Thoracic aorta (tissue), 2 donors: ENCODE measurements at places on chromosomes 6 and 20.

- no peak for DNase-seq
These were observed 13.7 kb downstream of the PHF3 start for GRCh38 chr6:63649269-63649668.

- DNase-seq: no peak
These were observed 46.3 kb downstream of the UNC5CL start for GRCh38 chr6:40992746-40993145.

- DNase-seq: no peak
These were observed at the start of gene SLC13A3 for GRCh38 chr20:46651091-46651962. TSS of gene SLC13A3 (minus strand) at chr20:46651459. CDS start at chr20:46651421, 38 bp downstream.

GRCh38 chr6:73719046-73719445 lies 23.0 kb downstream of the CD109 start:
- no peak for DNase-seq

GRCh38 chr20:9739991-9740390 lies 98.9 kb downstream of the PAK5 start:
- no peak for DNase-seq

DNA sequence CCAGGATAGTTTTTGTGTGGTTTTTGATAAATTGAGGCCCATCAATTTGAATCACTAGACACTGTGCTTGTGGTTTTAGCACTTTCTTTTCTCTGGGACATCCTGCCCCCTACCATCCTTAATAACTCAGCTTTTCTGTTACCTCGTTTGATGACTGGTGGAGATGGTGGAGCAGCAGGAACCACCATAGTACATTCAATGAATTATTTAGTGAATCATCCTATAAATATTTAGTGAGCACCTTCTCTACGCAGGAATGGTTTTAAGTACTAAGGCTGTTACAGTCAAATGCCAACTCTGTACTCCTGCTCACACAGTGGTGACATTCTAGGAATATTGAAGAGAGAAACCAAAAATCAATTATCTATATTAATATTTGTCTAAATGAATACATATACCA lies 585.2 kb downstream of the HAO1 start:
- no peak for DNase-seq

GRCh38 chr6:53014063-53014462 lies 19.0 kb upstream of the GSTA4 start:
- DNase-seq: no peak

- DNase-seq: no peak
These were observed 168.4 kb downstream of the OR2B2 start for GRCh38 chr6:27743787-27744186.

DNA sequence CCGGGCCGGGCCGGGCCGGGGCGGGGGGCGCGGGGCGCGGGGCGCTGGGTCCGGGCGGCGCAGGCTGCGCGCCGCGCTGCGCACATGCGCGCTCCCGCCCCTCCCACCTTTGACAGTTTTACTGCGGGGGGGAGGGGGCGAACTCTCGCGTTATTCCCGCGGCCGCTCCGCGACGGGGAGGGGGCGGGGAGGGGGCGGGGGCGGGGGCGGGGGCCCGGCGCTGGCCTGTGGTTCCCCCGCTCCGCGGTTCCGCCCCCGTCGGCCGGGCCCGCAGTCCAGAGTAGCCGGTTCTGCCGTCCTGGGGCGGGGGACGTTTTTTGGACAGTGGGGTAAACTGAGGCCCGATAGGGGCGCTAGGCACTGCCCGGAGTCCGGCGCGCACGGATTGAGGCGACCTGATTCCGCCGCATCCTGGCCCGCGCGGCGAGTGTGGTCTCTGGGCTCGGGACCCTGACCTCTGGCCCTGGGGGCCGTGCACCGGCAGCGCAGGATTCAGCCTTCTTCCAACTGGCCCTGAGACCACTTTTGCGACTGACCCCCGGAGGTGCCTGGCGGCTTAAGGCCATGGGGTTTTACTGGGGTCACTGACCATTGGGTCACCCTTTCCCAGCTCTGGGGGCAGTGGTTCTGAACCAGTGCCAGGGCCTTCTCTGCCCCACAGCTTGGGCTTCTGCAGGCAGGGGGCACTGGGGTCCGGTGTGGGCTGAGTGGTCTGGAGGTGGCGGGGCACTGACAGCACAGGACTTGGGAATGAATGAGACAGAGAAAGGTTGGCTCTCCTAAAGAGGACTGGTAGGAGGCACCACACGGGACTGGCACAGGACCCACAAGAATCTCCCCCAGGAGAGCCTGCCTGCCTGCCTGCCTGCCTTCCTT lies at the start of gene ZNF512B:
Gene ZNF512B (minus strand): TSS at position 93 of the 876 bp plus-strand sequence. CDS start 1,980 bp downstream, outside the sequence.
- no peak for DNase-seq

DNA sequence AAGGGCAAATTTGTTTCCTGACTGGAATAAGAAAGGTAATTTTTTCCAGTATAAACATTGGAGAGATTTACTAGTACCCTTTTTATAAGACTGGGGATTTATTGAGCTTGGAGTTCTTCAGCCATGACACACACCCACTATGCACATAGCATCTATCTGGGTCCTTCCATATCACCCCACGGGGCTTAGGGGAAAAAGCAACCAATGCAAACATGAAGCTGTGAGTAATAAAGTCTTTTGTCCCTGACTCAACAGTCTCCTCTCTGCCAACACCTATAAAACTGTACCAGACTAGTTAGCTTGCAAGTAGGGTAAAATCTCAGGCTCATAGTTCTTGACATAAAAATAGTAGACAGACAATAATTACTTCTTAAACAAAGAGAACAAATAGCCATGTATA lies 23.4 kb downstream of the COL21A1 start:
- no peak for DNase-seq

DNA sequence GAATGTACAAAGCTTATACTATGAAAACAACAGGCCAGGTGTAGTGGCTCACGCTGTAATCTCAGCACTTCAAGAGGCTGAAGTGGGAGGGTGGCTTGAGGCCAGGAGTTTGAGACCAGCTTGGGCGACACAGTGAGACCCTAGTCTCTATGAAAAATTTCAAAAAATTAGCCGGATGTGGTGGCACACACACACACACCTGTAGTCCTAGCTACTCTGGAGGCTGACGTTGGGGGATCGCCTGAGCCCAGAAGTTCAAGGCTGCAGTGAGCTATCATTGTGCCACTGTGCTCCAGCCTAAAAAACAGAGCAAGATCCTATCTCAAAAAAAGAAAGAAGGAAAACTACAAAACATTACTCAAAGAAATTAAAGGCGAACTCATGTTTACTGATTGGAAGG lies 7.3 kb upstream of the ASF1A start:
- no peak for DNase-seq

- DNase-seq: no peak
These were observed 24.1 kb upstream of the MRGBP start for GRCh38 chr20:62772103-62772611.

GRCh38 chr20:3223994-3224680 lies 14.8 kb downstream of the ITPA start:
- no peak for DNase-seq

DNA sequence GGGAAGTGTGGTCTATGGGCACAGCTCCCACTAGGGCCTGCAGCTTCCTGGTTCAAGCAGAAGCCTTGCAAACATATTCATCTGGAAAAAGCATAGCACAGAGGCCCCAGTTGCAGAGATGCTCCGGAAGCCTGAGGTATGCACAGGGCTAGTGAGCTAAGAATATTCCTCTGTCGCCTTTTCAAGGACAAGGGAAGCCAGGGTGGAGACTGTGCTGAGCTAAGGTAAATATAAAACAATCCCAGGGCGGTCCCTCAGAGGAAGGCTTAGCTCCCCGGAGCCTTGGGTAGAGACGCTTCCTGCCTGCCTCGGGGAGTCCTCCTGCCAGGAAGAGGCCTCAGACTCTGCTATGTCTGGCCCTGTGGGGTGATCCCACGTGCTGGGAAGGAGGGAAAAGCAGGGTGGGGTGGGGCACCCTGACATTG lies 134.8 kb upstream of the FOXA2 start:
- DNase-seq: no peak

DNA sequence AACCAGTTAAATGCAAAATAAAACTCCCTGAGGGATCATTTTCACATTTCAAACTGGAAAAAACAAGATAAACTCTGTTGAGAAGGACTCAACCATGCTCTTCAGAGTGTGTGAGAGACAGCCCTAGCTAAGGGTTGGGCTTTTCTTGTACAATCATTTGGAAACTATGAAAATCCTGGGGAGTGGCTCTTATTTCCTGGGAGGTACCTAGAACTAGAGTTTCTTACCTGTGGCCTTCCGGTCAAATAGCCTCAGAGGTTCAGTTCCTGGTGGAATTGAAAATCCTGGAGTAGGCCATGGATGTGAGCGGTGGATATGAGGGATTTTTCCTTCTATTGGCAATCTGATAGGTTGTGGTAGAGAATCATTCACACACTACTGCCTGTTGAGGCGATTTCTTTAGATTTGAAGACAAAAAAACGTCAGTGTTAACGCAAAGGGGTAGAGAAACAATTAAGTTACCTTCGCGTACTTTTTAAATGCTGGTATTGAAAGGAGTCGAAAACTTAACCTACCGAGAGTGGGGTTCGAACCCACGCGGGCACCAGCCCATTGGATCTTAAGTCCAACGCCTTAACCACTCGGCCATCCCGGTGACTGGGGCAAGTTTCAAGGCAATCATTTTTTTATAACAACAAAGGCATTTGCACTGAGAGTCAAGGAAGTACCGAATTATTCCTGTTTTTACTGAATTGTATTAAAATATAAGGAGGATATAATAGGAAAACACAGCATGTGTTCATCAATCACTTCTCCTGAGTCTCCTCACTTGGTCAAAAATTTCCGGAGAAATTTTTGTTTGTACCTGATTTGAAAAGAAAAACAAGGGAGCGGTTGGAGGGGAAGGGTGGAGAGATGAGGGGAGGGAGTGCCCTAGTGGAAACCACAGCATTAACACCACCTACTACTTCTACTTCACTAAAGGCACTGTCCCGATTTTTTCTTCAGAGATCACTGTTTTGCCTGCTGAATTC lies 191.3 kb downstream of the OR2B2 start:
- no peak for DNase-seq

- no peak for DNase-seq
These were observed 40.8 kb upstream of the BMP5 start for GRCh38 chr6:55916188-55916587.

- DNase-seq: no peak
These were observed 12.0 kb downstream of the ZNF217 start for GRCh38 chr20:53581444-53582250.

GRCh38 chr6:56794421-56794820 lies 151.7 kb upstream of the DST start:
- no peak for DNase-seq
